Stimulated activated naive CD4-positive, alpha-beta T cell (primary cell): ENCODE measurements at places on chromosomes 5 and 9.

DNA sequence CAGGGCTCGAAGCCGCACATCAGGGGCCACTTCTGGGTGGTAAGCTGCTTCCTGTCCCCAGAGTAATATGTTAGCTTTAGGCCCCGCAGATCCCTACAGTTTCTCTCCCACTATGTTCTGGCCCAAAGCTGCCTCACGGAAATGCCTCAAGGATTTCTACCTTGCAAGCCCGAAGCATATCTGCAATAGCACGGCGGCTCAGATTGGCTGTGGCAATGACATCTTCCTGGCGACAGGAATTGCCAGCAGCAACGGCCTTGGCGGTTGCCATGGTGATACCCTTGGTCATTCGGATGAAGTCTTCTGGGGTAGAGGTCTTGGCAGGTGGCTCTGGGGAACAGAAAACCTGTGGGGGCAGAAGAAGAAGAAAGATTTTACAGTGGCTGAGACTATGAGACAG, 10.3 kb upstream of the TPM2 start:
- DNase-seq, result no peak

GRCh38 chr5:1384521-1384920, 39.6 kb upstream of the CLPTM1L start:
- no peak for DNase-seq

DNA sequence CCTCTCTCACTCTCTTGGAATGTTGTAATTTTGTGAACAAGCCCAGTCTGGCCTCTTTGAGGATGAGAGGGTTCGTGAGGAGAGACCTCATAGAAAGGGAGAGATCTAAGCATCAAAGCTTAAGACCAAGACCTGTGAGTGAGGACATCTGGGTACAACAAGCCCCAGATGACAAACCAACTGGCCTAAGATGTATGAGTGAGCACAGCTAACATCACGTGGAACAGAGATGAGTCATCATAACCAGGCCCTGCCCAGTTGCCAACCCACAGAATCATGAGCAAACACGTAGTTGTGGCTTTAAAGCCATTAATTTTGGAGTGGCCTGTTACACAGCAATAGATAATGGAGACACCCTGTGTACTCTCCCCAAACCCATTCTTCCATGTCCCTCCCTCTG, 439.1 kb upstream of the KIF2A start:
- DNase-seq, result no peak

DNA sequence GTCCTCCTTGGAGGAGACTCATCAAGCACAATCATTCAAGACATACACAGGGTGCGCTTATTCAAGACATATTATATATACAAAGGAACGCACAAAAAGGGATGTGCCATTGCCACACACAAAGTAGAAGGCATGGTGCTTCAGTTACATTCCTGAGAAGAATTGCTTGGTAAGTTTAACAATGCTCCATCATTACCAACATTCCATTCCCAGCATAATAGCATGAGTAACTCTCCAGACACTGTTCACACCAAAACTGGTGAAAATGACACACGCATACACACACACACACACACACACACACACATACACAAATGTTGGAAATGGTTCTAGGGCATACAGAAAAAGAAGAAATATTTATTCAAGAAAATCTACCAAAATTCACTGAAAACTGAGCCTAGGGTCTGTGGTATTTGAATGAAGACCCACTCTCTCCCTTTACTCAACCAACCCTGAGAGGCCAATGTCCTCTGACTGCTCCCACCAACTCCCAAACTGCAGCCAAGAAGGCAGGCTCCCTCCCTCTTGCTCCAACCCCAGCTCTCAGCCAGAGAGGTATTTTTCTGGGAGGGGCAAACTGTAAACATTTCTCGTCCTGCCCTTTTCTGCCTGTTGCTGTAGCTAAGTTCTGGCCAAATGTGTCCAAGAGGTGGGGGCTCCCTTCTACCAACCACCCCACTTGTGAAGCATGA, 19.9 kb downstream of the UGT3A1 start:
- DNase-seq, result no peak

GRCh38 chr9:72874344-72874743, 78.5 kb downstream of the ALDH1A1 start:
- no peak for DNase-seq

- DNase-seq, result peak; percentile 3
These were observed 32.9 kb downstream of the ACER2 start for GRCh38 chr9:19441730-19442129.

- DNase-seq, result no peak
These were observed 77.9 kb downstream of the SLCO4C1 start for GRCh38 chr5:102218159-102218558.

- DNase-seq, result peak; percentile 21
These were observed 28.7 kb upstream of the MEGF9 start for GRCh38 chr9:120742951-120743416.

GRCh38 chr5:137567226-137567625, 68.1 kb upstream of the SPOCK1 start:
- DNase-seq, result no peak

DNA sequence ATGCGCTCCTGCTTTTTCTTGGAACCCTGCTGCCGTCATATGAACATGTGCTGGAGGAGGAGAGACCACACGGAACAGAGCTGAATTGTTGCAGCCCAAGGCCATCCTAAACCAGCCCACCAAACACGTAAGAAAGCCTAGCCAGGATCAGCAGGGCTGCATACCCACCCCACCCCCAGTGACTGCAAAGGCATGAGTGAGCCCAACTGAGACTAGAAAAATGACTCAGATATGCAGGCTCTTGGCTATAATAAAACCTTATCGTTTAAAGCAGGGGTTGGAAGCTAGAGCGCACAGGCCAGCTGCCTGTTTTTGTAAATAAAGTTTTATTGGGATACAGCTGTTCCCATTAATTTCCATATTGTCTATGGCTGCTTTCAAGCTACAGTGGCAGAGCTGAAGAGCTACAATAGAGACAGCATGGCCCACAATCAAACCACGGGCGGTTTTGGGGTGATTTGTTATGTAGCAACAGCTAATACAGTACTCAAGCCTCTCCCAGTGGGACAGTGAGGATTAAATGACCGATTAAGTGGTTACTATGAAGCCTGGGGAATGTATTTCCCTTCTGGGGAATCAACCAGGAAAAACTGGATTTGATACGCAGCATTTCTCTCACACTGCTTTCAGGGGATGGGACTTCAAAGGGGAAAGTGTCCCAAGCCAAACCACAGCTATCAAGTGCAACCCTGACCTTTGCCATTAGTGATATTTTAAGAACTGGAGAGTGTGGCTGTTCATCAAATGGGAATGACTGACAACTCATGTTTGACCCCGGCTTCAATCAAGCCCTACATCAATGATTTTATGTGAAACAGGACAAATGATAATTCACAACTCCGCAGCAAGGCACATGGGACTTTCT, 6.3 kb downstream of the SHB start:
- DNase-seq, result no peak

GRCh38 chr9:87604886-87605588, 107.4 kb downstream of the DAPK1 start:
- DNase-seq, result no peak

DNA sequence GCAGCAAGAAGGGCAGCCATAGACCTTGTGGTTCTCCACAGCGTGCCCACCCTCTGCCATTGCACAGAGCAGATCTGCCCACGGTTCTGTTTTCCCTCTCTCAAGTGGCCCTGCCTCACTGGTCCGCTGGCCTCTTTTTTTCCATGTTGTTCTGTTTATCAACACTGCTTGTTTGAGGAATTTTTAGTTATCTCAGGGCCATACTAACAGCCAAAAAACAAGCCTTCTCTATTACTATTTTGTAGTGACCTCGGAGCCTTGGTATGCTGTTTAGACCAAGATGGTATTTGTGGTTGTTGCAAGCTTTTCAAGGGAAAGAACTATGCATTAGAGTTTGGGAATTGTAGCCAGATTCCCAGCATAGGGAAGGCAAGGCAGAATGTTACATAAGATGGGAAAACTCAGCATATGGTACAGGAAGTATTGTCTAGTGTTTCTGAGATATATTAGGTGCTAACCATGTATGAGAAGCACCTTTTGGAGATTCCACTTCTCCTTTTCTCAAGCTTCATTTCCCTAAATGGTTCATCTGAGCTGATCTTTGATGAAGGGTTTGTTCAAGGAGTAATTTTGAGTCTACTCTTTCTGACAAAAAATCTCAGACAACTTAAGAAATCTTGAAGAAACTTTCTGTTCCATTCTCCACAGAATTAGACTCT, 54.3 kb downstream of the NUP214 start:
- no peak for DNase-seq

DNA sequence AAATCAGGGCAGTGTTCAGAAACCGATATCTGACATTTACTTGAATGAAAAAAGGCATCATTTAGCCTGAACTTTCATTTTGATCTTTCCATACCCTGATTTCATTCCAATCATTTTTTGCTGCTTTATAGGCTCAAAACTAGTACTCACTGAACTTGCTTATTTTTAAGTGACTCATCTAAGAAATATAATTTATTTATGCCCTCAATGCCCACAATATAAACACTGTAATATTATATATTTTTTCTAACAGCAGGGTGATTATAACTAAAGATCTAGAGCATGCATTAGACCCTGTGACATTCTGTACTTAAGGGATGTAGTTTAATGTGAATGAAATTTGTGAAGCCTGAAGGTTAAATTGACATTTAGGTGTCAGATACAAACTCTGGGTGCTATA, 446.1 kb upstream of the CDH10 start:
- no peak for DNase-seq

DNA sequence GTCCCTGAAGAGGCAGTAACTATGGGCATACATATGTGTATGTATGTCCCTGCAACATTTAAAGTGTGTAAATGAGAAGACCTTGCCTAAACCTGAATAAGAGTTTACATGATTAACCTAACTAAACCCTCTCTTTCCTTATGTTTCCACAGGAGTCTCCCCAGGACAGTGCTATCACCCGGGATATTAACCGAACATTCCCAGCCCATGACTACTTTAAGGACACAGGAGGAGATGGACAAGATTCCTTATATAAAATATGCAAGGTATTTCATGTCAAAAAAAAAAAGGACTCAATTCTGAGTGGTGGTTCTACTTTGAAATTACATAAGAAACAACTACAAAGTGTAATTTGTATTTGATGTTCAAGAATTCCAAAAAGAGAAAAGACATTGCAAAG, 31.7 kb downstream of the GPR21 start:
- no peak for DNase-seq

- DNase-seq, result no peak
These were observed 29.2 kb downstream of the SUSD1 start for GRCh38 chr9:112145886-112146285.

DNA sequence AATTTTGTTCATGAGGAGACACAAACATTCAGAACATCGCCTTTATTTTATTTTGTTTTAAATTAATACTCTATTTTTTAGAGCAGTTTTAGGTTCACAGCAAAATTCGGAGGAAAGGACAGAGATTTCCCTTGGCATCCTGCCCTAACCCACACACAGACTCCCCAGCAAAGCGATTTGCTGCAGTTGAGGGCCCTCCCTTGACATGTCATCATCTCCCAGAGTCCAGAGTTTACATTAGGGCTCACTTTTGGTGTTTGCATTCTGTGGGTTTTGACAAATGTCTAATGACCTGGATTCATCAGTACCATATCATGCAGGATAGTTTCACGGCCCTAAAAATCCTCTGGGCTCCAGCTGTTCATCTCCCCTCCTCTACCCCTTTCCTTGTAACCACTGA, 33.6 kb upstream of the COL5A1 start:
- DNase-seq, result no peak

DNA sequence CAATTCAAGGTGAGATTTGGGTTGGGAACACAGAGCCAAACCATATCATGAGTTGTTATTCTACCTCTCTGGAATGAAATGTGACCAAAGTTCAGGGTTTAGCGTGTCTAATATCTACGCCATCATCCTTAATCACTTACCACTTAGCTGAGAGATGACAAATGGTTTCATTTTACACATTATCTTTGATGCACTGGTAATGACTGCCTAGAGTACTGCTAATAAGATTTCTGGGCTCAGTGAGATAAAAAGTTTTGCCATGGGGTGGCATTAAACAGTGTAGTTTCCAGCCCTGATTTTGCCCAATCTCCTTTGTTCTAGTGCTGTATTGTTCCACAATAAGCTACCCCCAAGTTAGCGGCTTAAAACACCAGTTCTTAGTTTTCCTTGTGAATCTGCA, 367.2 kb downstream of the MLLT3 start:
- DNase-seq, result no peak

DNA sequence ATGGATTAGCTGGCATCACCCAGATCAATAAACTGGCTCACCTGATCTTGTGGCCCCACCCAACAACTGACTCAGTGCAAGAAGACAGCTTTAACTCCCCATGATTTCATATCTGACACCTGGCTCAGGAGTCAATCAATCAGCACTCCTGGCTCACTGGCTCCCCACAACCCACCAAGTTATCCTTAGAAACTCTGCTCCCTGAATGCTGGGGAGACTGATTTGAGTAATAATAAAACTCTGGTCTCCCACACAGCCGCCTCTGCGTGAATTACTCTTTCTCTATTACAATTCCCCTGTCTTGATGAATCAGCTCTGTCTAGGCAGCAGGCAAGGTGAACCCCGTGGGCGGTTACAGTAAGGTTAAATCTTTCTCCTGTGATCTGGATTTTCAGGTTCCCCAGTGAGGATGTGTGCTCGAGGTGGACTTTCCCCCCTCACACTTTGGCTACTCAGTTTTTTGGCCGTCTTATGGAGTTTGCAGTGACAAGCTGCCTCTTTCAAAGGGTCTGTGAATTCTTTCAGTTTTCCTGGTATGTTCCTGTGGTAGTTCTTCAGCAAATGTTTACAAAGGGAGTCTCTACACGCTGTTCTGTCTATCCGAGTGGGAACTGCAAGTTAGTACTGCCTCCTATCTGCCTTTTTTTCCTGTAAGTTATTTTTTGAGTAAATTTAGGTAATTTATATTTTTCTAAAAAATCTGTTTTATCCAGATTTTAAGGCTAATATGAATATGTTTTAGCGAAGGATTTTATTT, 500.2 kb upstream of the NUDT12 start:
- no peak for DNase-seq

DNA sequence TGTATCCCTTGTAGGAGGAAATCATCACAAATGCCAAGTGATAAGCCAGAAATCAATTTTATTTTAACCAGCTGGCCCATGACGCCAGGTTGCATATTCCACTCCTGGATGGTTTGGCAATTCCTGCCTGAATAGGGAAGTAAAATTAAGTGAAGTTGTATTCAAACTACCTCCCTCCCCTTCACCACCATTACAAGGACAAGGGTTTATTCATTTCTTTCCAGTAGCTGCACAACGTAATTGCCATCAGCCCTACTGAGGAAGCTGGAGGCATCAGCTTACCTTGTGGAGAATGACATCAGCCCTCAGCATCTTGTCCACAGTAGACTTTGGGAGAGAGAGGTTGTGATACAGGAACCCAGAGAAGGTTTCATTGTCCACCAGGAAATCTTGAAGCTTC, 66.6 kb downstream of the ABCA1 start:
- no peak for DNase-seq
